ENCODE measurements at places on chromosomes 2 and 18.

DNA sequence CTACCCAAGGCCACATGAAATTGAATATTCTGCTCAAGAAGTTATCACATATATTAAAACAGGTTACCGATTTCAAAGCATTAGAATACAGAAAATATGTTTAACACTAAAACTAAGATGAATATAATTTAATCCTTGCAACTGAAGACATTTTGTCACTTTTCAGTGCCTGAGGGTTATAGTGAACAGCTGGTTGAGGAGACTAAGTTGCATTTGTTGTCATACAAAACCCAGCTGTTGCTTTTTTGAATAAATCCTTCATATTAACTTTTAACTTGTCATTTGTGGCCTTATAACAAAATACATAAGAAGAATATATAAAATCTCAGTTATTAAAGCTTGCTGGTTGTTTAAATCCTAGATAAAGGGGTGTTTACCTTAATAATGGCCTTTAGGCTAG, 37.5 kb downstream of the RBKS start:
- no peak for DNase-seq

DNA sequence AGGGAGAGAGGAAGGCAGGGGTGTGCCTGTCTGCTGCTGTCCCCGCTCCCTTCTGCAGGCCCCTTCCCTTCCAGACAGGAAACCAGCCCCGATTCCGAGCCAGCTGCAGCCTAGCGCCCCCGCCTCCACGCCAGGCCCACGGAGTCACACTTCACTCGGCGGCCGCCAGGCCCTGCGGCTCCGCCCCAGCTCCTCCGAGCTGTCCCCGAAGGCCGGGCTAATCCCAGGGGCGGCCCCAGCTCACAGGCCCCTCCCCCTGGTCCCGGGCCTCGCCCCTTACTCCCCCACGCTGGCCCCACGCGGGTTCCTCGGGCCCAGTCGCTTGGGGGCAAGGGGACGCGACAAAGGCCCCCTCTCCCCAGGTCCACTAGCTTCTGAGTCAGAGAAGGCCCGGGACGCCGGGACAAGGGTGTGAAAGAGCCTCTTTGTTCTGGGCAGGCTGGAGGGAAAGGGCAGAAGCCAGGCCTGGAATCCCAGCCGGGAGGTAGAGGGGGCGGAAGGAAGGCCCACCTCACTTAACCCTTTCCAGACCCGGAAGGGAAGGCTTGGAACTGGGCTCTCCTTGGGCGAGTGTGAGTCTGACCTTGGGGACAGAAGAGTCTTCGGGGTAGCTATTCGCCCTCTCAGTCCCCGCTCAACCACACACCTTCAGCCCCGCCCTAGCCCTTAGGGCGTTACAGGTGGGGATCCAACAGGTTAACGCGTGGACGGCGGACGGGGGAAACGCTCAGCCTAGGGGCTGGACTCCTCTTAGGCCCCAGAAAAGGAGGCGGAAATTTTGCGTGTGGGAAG, 1.2 kb downstream of the RTKN start:
- DNase-seq: no peak

GRCh38 chr2:224141304-224141703, 102.2 kb upstream of the SERPINE2 start:
- no peak for DNase-seq

- no peak for DNase-seq
These were observed 3.0 kb downstream of the PASK start for GRCh38 chr2:241146286-241146685.

DNA sequence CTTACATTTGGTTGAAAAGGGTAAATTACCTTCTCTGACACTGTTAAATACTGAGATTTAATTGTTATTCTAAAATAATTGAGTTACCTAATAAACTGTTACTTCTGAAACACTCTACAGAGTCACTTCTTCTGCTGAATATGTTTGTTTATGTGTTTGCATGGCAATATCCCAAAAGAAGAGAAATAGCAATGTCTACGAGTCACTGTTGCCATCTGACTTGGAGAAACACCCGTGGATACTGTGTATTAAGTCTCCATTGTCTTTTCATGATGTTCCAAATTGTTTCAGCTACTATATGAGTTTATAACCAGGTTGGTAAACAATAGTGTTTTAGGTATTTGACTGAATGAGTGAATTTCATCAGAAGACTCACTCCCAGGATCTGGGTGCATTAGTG, 754.2 kb upstream of the ID2 start:
- no peak for DNase-seq

DNA sequence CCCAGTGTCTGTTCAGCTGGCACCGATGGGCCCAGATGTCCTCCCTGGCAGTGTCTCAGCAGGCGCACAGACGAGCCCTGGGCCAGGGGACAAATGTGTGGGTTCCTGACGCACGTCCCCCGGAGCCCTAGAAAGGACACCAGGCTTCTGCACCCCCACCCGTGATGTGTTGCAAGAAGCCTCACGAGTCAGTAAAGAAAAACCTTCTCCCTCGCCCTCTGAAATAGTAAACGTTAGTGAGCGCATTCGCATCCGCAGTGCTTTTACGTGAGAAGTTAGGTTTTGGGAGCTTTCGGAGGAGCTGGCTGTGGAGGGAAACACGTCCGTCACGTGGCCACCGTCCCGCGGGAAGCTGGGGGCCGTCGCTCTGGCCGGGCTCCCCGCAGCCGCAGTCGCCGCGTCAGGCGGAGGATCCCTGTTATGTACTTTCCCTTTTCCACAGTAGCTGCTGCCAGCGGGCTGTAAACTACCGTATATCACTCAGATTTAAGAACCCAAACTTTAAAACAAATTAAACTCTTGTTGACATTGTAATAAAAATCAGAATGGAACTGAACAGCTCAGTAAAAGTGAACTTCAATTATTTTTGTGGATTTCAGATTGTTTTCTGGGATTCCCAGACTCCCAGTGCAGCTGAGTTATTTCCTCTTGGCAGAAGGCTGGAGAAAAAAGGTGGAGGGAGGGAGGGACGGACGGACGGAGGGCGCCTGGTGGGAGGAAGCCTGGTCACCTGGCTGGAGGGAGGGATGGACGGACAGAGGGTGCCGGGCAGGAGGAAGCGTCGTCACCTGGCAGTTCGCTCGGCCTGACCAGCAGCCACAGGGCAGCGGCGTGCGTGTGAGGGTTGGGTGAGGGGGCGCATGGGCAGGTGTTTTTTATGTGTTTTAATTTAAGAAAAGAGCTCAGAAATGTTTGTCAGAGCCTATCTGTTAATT, 112.1 kb downstream of the NFATC1 start:
- no peak for DNase-seq

- DNase-seq: no peak
These were observed 223.7 kb upstream of the TRIB2 start for GRCh38 chr2:12493031-12493513.

DNA sequence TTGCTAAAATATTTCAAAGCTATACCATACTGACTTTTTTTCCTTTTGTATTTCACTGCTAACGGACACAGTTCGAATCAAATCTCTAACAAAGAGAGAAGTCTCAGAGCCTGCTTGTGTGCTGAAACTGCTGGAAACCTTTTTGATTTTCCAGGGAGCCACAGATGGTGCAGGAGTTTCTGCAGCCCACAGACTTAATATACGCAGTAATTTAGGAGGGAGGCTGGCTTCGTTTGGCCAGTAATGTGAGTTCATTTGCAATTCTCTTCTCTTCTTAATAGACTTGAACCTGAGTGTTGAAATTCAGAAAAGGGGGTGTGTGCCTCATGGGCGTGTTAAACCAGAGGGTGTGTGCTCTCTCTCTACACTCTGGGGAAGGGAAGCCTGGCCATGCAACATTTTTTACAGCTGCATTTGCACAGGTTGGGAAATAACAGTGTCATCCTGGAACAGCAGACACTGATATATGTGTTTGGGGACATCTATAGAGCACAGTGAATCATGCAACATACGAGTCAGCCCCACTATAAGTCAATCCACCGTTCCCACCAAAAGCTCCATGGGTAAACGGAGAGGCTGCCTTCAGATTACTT, 333.0 kb downstream of the CLIP4 start:
- no peak for DNase-seq

DNA sequence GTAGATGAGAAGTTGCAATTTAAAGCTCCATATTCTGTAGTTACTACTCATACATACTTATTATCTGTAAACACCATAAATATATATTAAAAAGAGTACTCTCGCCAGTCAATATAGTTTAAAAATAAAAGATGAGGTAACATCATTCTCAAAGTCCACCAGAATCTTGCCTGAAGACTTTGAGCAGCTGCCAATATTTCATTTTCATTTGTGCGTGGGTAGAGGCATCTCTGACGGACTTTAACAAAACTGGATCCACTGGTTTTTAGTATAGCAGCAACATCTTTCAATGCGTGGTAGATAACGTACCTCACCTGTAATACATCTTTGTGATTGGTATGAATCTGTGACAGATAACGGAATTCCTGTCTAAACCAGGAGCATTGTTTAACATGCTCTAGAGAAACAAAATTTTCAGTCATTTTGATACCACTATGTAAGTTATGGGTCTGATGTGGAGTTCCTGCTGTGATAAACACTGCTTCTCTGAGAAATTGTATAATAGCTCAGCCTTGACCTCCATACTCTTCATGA, 45.0 kb downstream of the WDR75 start:
- DNase-seq: no peak

DNA sequence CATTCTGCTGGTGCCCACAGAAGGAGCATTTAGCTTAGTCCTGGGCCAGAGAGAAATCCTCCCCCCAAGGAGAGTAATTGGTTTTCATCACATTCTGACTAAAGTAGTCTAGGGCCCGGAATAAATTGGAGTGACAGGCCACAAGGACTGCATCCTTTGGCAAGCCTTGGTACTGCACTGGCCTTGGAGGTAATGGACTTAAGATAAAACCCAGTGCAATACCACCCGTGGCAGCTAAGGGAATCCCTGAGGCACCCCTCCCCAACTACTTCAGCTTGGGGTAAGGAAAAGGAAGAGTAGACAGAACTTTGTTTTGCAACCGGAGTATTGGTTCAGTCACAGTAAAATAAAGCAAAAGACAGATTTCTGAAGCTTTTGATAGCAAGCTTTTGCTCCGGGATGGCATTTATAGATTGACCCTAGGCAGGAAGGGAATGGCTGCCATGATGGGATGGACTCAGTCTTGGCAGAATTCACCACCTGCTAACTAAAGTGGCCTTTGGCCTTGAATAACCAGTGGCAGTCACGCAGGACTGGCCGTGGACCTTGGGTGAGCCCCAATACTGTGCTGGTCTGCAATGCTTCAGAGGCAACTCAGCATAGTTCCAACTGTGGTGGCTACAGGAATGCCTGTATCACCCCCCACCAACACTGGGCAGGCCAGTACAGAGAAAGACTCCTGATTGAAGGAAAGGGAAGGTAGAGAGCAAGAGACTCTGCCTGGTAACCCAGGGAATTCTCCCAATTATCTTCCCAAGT, 14.1 kb downstream of the ORC4 start:
- DNase-seq: no peak

DNA sequence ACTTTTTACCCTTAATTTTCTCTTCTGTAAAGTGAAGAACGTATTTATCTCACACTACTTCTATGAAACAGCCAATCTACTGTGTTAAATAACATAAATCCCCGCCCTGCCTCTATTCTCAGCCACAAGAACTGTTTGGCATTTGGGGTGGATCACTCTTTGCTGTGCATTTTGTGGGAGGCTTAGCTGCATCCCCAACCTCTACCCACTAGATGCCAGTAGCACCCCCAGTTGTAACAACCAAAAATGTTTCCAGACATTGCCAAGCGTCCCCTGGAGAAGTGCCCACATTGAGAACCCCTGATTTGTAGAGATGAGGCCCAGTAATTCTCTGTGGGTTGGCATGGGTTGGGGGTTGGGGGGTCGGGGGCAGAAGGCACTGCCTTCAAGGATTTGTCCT, 94.7 kb upstream of the BOD1L2 start:
- no peak for DNase-seq

DNA sequence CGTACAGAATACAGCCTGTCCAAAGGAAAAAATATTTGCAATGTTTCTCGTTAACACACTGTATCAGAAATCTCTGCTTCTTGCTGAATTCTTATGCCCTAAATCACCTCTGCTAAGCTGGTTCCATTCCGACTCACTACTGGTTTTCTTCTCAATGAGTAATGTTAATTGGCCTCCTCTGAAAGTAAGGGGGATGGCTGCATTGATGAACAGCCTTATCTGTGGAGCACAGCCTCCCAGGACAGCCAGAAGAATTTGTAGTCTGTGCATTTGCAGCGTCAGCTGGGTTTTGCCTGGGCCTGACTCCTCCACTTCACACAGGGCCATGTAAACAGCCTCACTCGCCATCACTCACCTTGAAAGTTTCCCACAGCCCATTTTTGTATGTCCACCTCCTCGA, 127.7 kb downstream of the RNF152 start:
- DNase-seq: no peak

DNA sequence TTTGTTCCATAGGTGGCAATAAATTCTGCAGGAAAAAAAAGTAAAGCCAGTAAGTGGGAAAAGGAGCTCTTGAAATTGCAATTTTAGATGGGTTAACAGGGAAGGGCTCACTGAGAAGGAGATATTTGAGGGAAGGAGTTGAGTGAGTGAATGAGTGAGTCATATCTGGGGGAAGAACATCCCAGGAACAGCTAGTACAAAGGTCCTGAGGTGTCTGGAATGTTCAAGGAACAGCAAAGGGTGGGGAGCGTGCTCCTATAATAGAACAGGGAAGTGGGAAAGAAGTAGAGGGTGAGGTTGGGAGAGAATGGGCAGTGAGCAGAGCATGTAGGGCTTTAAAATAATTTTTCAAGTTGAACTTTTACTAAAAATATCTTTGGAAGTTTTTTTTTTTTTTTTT, 68.0 kb upstream of the PSME4 start:
- DNase-seq: no peak

GRCh38 chr2:66389651-66390131, 45.2 kb upstream of the MEIS1 start:
- DNase-seq: no peak

DNA sequence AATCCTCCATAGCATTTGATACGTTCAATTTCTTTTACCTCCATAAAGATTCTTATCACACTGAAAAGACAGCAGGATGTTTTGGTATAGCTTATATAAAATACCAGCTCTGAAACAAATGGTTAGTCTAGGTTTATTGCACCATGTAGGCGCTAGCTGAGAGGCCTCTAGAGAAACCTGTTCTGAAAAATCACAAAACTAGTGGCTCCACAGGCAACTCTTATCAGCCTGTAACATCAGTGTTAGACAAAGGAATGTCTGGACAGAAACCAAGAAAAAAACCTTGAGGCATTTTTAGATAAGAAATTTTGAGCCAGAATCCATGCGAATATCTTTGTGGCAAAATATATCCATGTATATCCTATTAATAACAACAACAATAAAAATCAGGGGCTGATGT, 440.4 kb upstream of the MAP2 start:
- no peak for DNase-seq

All from cerebellar nuclear complex (tissue), 1 donor.